ENCODE measurements at places on chromosomes 3 and 15.

DNA sequence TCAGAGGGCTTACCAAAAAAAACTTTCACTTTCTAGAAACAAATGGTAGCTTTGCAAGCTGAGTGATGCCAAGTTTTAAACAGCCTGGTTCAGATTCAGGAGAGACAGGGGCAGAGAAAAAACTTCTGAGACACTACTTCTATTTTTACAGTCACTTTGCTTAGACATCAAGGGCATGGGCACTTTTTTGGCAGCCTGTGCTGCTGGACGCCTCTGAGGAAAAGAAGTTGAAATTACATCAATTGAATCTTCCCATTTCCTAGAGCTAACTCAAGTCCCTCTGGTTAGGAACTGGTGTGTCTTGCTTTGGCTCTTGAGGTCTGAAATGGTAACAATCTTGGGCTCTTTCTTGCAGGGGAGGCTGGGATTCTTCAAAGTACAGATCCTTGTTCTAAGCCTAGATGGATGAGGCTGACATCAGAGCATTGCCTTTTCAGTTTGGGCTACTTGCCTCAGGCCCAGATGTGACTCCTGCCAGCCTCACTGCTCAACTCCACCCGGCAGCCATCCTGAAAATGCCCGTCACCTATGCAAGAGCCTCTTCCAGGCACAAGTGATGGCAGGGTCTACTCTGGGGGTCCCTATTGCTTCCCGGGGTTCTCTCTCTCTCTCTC lies 357.5 kb downstream of the FOXP1 start:
- no peak for DNase-seq

DNA sequence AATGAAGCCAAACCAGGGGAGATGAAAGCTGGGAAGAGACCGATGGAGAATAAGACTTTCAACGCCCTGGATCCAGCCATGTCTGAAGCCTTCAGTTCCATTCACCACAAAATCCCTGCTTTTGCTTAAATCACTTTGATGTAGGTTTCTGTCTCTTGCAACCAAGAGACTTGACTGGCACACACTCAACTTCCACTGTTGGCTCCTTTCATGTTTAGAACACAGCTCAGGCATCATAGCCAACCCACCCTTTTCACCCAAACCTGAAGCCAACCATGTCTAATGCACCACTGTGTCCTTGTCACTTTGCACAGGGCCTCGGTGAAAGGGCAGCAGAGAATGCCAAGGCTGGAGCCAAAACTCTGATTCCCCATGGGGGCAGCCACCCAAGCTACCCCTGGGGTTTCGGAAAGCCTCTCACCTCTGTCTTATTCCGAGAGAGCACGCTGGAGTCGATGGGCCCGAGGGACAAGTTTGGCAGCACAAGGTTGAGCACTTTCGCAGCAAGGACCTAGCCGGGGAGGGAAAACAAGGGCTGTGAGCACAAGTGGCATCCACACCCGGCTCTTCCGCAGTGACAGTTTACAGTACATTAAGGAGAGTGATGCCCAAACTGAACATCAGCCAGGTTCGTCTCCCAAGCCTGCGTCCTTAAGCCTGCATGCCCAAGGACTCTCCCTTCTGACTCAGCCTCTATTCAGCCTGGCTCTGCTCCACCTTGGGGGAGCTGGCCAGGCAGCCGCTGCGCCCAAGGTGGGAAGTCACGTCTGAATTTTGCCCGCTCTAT lies 37.6 kb downstream of the ABTB1 start:
- DNase-seq: no peak

DNA sequence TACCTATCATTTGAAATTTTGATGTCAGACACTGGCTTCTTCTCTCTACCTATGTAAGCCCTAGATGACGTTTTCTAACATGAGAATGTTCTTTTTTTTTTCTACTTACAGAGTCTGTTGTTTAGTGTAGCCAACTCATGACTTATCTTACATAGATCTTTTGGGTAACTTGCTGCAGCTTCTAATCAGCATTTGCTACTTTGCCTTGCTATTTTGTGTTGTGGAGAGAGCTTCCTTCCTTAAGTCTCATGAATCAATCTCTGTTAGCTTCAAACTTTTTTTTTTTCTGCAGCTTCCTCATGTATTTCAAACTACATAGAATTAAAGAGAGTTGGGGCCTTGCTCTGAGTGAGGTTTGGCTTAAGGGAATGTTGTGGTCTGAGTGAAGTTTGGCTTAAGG lies 568.7 kb upstream of the BCHE start:
- no peak for DNase-seq

GRCh38 chr3:23376516-23377248 lies 173.6 kb downstream of the UBE2E2 start:
- DNase-seq: no peak

GRCh38 chr3:17033516-17034168 lies 148.9 kb downstream of the PLCL2 start:
- no peak for DNase-seq

DNA sequence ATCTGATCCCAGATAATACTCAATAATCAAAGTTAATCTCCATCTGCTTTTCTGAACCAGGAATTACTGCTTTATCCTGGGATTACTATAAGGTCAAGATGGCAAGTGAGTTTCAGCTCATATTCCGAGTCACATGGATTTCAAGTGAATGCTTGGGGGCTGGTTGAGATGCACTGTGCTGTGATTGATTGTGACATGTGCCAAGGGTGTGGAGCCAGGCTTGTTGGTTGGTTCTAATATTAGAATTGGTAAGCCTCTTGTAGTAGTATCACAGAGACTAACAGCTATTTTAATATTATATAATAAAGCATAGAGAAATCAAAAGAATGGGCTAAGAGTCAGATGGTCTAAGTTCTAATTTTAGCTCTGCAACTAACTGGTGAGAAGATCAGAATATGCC lies 74.2 kb upstream of the ICE2 start:
- peak; percentile 64 for DNase-seq

DNA sequence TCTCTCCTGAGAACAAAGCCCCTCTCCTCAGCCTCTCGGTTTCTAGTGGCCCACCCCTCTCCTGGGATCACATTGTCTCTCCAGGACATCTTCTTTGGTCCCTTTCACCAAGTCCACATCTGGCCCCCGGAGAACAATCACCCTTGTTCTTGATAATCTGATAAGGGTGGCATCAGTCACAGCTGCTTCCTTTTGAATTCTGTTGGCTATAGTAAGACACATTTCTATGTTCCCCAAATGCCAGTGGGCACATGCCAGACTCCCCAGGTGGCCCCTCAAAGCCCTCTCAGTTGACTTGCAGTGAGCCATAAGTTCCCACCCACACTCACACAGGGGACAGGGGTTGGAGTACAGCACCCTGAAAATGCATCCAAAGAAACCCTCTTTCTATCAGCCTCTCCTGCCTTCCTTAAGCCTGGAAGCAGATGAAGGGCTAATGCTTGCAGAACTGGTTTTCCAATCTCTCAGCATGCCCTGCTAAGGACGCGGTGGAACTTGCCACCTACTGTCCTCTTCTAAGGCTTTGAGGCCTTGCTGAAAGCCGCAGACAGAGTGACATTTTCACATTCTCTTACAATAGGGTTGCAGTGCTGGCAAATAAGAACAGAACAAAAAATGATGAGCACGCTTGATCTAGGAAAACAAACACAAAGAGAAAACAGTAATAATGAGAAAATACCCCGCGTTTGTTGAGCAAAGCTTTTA lies 101.3 kb upstream of the SLCO3A1 start:
- no peak for DNase-seq

GRCh38 chr15:51274956-51275355 lies 63.4 kb downstream of the CYP19A1 start:
- DNase-seq: no peak

DNA sequence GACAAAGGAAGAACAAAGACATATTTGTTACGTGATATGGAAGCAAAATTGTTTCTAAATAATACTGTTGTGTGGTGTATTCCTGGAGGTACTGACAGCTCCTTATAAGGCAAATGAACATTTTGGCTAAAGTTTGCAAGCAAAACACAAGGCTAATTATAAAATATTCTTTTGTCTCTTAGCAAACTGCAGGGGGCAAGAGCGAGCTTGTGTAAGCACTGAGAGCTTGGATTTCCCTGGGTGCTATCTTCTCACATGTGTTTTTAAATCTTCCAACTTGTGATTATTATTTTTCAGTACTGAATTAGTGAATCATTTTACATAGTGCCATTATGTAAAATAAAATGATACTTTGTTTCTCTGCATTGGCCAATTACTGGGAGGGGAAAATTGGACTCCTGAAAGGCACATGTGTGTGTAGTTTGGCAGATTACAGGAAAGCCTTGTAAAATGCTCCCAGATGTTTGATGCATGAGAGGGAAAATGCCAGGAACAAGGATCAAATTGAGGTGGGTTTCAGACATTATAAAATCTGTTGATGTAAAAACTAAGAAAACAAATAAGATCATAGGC lies 611.5 kb downstream of the AGBL1 start:
- no peak for DNase-seq

DNA sequence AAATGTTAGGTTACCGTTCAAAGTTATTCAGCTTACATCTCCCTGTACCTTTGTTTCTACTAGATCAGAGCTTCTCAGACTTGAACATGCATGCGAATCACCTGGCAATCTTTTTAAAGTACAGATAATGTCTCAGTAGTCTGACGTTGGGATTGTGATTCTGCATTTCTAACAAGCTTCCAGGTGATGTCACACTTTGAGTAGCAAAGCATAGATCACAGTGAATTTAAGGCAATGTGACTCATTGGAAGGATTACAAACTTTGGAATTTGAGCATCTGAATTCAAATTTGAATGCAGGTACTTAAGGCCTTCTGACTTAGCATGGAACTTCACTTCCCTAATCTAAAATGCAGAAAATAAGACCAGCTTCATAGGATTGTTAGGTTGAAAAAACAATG lies 10.8 kb upstream of the ZMAT3 start:
- DNase-seq: no peak

DNA sequence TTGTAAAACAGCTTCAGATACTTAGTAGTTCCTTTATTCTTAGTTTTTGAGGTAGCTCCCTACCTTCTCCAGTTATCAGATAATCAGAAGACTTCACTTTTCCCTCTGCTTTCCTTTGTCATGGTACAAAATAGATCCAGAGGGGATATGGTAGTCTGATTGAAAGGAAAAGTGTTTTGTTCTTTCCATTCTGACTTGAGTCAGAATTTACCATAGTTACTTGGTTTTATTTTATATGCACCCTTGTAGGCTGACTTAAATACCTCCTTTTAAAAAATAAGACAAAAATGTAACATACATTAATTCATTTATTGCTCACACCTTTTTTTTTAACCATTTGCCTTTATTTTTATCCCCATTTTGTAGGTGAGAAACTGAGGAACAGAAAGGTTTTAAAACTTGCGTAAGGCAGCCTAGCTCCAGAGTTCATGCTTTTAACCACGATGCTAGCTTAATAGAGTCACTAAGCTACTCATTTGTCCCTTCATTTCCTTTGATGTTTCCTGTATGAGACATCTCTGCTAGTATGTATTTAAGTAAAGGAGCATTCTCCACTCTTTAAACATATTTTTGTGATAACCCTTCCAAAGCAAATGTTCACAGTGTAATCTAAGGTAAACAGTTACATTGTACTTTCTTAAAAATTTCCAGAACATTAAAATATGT lies 187.5 kb downstream of the KLHL25 start:
- no peak for DNase-seq

- no peak for DNase-seq
Measured at GRCh38 chr3:196193133-196193735, 18.0 kb downstream of the ZDHHC19 start.

GRCh38 chr3:116129187-116129946 lies 315.9 kb downstream of the LSAMP start:
- no peak for DNase-seq

GRCh38 chr3:42518800-42519567 lies 16.5 kb downstream of the VIPR1 start:
- DNase-seq: peak; percentile 20

DNA sequence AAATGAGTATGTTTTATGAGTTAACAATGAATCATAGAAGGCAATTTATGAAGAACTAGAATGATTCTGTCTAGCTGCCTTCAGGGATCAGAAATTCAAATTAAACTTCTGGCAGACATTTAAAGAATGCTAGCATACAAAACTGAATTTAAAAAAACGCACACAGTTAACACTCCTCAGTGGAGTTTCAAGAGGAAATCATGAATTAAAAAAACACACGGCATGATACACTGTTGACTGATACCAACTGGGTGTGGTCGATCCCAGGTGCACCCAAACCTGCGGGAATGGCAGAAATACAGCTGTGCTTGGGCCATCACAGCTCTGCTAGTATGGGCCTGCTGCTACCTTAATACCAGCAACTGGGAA lies 526.0 kb downstream of the FOXP1 start:
- no peak for DNase-seq

DNA sequence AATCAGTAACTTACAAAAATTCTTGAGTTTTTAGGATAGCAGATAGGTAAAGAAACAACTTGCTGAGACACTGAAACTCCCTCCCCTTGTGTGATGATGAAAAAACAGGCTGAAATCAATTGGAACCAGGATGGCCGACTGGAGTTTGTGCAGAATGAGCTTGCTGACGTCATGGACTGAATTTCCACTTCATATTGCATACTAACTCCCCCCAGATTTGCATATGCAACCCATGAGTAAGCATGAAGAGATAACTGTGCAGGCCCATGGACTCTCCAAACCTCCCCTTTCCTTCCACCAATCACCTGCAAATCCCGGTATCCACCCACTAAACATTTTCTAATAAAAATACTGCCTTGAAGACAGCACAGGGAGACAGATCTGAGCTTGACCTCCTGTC lies 82.0 kb upstream of the SCN5A start:
- no peak for DNase-seq

- DNase-seq: no peak
Measured at GRCh38 chr3:69579306-69580041, 159.8 kb upstream of the MITF start.

GRCh38 chr3:39485547-39485946 lies 18.1 kb downstream of the MOBP start:
- peak; percentile 40 for DNase-seq

DNA sequence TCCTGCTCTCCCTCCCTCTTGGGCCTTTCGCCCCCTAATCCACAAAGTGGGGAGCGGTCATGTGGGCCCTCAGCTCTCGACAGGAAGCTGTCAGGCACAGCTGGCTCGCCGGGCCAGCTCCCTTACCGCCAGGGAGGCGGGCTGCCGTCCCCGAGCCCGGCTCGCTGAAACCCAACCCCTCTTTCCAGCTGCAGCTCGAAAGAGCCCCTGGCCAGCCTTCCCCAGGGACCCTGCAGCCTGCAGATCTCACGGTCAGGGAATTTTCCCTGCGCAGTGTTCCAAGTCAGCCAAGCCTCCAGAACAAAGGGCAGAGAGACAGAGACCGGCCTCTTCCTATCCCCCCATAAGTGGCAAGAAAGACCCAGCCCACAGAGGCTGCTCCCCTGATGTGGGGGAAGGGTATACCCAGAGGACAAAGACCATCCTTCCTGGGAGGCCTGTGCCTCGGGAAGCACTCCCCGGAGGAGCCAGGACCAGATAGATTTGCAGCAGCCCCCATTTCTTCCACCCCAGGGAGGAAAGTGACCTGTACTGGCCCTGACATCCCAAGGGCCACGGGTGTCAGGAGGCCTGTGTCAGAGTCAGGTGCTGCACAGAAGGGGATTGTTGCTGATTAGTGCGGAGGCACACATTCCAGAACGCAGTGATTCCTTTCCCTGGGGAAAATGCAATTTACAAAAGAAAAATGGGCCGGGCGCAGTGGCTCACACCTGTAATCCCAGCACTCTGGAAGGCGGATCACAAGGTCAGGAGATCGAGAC lies 32.6 kb downstream of the MAGEF1 start:
- DNase-seq: peak; percentile 95
